ENCODE measurements at places on chromosomes 3 and 15.
A peak's percentile ranks its signal among the peaks of the same experiment; 100 is the strongest.

- no peak for DNase-seq
These were observed 154.9 kb downstream of the EBLN2 start for GRCh38 chr3:73216310-73216709.

DNA sequence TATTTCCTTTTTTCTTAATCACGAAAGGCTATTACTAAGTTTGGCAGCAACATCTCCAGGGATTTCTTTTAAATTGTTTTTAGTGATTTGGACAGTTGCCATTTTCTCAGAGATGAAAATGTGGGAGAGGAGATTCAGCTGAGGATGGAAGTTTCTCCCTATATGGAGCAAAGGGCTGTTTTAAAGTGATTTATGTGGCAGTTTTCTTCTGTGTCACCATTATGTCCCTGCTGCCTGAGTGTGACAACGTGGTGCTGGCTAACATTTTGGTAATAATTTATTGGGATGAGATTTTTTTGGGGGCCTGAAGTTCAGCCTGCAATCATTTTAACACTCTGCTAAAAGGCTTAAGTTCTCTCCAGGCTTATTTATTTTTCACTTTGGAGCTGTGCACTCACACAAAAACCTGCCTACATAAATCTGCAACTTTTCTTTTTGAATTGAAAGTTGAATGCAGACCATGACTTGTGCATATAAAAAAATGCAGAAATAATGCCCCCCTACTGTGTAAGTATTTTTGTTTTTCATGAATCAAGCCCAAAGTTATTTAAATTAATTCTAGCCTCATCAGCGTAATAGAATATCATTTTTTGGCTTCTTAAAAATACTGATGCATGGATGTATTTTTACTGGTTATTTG is 210.9 kb downstream of the ZIC1 start:
- DNase-seq: no peak

- DNase-seq: no peak
These were observed at the start of gene WNT5A for GRCh38 chr3:55486857-55487380. TSS of gene WNT5A (minus strand) at chr3:55487306. CDS start at chr3:55486985, 321 bp downstream.

DNA sequence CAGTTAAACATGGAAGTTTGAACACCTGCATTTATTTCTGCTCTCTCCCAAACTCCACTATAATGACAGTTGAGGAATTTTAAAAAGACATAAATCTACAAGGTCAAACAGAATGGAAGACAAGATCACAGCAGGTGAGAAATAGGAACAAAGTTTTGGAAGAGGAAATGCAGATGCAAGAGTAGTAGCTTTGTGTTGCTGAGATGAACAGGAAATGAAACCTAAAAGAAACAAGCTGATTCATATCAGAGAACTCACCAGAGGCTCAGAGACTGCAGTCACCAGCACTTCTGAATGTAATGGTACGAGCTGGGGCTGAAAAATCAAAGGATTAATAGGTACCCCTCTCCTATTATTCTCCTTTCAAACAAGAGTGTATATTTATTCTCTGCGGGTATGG is 459.9 kb downstream of the RAP2B start:
- DNase-seq: no peak

DNA sequence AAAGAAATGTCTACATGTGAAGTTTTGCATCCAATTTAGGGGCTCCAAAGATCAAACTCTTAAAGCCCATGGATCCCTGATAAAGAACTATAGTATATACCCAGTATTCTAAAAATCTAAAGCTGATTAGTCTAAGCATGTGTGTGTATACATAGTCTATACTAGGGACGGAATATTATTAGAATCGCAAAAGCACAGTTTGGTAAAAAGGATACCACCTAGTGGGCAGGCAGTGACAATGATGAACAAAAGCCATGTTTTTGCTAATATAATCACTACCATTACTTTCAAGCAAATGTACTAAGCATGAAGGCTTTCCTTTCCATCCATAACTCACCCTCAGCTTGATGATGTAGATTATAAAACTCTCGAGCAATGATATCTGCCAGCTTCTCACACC is 16.5 kb downstream of the POLQ start:
- no peak for DNase-seq

DNA sequence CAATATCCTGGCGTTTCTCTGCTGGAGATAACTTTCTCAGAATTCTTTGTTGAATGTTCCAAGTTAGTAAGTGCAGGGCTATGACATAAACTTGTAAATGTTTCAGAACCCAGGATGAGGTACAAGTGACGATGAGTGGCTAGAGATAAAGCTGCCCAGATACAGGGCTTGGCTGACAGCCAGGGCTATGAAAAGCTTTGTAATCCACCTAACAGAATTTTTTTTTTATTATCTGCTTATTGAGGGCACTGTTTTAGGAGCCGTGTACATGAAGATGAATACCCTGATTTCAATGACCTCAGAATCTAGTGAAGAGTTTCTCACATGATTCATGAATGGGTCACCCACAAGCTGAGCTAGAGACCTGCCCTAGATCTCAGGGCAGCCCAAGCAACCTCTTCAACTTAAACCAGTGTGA is 431.4 kb downstream of the DIPK2A start:
- no peak for DNase-seq

GRCh38 chr3:166169681-166170080 is 332.5 kb upstream of the BCHE start:
- DNase-seq: no peak

DNA sequence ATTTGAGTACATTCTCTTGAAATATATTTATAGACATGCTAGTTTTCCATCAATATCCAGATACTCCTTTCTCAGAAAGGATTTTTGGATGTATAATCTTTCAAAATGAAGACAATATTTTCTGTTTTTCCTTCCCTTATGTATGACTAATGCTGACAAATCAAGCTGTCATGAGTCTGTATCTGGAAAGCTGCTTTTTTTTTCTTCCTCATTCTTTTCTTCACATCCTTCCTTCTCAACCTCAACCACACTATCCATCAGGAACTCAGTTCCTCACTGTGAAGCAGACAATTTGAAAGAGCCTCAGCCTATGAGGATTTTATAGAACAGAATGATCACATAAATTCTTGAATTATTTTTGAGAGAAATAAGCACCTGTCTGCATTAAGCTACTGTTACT is 335.9 kb upstream of the EPHA6 start:
- DNase-seq: no peak

DNA sequence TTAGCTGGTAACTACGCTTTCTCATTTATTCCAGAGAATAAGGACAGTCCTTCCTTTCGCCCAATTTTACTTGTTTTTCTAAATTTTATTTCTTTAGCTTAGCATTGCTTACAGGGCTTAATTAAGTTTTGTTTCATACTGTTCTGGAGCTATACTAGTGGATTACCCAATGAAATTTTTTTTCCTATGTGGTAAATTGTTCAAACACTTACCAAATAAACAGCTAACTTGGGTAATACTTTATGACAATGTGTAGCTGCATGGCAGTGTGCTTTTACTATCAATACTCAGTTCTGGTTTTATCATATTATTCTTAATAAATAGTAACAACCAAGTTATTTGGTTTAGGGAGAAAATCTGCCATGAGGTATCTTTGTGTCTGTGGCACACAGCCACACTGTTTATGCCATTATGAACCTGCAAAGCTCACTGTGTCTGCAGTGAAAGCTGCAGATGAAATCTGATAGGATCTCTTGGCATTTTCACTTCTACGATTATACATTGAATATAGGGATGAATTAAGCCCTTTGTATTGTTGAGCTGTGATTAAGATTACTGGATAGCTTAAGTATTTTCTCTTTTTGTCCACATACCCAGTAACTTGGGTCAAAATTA is 37.2 kb downstream of the UBE2E2 start:
- DNase-seq: no peak

- no peak for DNase-seq
These were observed 11.0 kb upstream of the KNG1 start for GRCh38 chr3:186705882-186706780.

DNA sequence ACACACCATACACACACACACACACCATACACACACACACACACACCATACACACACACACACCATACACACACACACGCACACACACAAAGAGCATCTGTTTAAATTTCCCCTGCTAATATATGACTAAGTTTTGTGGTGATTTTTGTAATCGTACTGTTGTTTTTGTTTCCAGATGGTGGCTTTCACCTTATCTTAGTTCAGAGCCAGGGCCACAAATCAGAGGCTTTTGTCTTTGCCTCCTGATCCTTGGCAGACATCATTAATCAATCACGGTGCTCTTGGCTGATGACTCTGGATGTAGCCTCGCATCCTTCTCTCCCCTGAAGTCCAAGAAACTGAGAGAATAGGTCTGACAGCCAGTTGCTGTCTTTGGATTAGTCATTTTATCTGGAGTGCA is 52.1 kb downstream of the EDEM1 start:
- no peak for DNase-seq

DNA sequence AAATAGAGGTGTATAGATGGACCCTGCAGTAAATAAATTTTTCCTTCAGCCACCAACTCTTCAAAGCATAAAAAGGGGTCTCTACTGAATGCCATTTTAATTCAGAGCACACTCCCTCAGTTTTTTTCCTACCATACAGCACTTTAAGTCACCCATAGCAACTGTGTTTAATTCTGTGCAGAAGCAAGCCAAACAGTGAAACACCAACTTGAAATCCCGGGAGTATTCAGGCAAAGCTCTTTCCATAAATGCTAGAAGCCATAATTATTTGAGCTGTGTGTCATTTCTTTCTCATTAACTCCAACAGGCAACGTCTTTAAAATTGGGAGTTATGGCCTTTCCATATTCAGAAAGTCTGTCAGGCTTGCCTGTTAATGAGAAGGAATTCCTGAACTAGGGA is 562.1 kb downstream of the GRM7 start:
- DNase-seq: no peak

GRCh38 chr3:179046497-179047353 is 24.9 kb downstream of the ZMAT3 start:
- peak; percentile 77 for DNase-seq

- DNase-seq: peak; percentile 75
These were observed 391.9 kb upstream of the THBS1 start for GRCh38 chr15:39188930-39189329.

DNA sequence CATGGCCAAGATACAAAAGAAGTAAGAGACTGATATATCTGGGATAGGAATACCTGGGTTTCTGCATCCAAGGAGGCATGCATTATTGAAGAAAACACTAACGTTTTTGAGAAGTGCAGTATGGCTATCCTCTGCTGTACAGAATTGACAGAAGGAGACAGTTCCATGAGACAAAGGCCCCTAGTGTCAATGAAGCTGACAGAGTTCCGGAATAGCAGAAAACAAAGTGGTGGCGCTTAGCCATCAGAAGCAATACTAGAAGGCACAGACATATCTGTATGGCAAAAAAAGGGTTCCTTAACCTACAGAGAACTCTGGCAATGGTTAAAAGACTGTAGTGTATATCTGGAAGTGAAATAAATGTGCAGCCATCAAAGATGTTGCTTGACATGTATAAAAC is 77.8 kb downstream of the VGLL3 start:
- no peak for DNase-seq

DNA sequence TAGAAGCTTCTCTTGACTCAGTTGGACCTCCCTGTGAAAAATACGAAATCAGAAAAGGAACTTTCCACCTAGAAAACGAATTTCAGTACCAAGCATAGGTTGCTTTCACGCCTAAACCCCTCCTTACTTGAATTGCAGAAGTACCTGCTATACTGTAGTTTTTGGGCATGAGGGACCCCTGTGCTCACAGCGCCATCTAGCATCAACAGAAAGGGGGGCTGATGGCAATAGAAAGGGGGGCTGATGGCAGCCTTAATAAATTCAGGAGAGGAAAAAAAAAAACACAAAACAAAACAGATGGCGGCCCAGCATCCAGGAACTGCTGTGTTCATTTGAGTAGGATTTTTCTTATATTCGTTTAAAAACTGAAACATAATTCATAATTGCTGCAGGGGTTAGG is 96.7 kb downstream of the NPAP1 start:
- no peak for DNase-seq

DNA sequence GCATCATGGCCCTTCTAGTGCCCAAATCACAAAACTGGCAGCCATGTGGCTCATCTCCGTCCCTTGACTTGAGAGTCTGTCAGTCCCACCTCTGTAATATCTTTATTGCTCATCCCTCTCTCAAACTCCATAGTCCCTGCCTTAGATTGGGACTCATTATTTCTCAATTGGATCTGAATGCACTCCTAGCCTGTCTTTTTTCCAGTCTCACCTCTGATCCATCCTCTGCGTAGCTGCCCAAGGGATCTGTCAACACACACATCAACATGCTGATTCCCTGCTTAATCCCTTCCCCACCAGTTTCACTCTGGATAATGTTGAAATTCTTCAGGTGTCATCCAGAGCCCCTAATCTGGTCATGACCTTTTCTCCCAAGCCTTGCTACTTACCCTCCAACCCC is 39.3 kb downstream of the NMNAT3 start:
- no peak for DNase-seq

DNA sequence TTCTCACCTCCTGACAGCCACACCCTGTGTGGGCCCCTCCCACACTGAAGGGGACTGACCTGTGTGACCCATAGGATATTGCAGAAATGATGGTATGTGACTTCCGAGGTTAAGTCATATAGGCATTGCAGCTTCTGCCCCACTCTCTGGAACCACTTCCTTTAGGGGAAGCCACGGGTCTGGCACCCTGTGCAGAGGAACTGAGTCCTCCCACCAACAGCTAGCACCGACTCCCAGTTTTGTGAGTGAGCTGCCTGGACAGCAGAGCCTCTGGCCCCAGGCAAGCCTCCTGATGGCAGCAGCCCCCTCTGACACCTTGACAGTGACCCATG is 24.6 kb upstream of the SLC6A6 start:
- DNase-seq: no peak

DNA sequence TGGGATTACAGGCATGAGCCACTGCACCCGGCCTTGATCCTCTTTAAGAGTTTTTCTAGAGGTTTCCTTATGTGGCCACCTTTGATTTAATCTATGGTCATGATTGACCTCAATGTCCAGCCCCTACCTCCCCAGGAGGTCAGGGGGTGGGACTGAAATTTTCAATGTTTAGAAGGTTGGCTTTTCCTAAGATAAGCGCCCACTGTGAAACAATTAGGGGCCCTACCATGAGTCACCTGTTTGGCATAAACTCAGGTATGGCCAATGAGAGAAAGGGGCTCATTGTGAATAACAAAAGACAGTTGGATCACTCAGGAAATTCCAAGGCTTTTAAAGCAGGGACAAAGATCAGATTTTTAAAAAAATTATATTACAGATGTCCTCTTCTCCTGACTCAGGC is 51.1 kb downstream of the ZBTB11 start:
- DNase-seq: no peak

- no peak for DNase-seq
These were observed 37.7 kb downstream of the CCR4 start for GRCh38 chr3:32989171-32989570.

All from smooth muscle cell of the brain vasculature (primary cell).